HL-60 (cell line): ENCODE measurements at places on chromosomes 13 and 19.

DNA sequence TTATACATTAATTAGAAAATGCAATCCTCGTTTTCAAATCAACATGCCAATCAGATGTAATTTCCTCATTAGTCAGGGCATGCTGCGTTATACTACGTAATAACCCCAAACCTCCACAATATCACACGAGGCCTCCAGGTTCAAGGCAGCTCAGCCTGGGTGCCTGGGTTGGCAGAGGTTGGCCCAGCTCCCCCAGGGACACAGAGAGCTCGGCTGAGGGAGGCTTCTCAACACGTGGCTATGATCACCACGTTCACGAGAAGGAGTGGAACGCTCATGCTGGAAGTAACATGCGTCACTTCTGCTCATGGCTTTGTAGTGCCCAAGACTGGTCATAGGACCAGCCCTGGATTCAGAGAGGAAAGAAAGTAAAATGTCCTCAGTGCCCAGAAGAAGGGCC lies 144.9 kb upstream of the SOX1 start:
- DNase-seq, result no peak

DNA sequence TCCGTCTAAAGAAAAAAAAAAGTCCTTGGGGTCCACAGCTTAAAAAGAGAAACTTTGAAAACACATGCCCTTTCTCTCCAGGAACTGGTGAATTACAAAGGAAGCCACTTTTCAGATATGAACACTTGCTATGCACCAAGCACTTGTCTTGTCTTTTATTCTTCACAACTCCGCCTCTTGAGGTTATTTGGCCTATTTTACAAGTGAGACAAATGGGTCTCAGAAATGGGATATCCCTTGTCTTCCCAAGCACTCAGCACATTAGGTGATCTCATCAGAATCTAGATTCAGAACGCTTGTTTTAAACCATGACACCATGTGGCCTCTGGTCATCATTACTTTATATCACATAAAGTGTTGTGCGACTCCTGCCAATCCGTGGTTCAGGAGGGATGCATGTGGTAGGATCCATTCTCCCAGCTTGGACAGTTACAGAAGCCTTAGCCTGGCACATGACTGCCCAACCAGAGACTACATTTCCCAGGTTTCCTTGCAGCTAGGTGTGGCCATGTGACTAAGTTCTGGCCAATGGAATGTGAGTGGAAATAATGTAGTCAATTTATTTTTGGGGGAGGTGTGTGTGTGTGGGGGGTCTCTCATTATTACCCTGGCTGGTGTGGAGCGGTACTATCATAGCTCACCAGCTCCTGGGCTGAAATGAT lies 13.9 kb downstream of the TSKS start:
- no peak for DNase-seq

GRCh38 chr13:23959231-23959862 lies 62.0 kb upstream of the C1QTNF9B start:
- DNase-seq, result no peak

- no peak for DNase-seq
These were observed 261.5 kb upstream of the STARD13 start for GRCh38 chr13:33547035-33547434.

DNA sequence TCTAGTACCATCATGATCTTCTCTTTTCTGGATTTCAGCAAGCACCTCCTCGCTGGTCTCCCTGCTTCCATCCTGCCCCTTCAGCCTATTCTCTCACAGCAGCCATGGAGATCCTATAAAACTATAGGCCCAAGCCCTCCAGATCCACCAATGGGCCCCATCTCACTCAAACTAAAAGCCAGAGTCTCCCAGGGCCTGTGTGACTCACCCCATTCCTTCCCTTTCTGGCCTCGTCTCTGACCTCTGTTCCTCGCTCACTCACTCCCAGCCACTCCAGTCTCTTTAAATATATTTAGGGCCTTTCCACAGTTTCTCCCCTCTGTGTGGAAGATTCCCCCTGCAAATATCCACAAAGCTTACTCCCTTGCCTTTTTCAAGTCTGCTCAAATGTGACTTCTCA lies 89.7 kb downstream of the HSPH1 start:
- DNase-seq, result no peak

GRCh38 chr13:66994097-66994496 lies 236.0 kb downstream of the PCDH9 start:
- no peak for DNase-seq

GRCh38 chr19:5628461-5628860 lies 5.6 kb downstream of the SAFB start:
- DNase-seq, result no peak

GRCh38 chr13:102845289-102845629 lies 573 bp upstream of the ERCC5 start:
- no peak for DNase-seq
